CMK (cell line): ENCODE measurements at places on chromosomes 5 and 9.

DNA sequence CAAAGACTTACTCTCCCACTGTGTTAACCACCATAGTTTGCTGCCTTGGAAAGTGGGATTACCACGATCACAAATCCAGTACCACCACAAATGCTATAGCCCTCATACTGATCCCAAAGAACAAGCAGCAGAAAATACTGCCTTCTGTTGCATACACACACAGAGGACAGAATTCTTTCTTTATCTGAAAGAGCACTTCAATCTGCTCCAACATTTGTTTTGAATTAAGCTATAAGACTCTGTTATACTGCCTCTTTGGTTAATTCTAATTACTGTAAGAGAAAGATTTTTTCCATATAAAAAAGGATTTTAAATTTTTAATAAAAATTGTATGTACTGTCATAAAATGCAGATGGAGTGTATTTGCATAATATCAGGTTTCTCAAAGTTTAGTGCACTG lies 69.8 kb downstream of the YIPF5 start:
- no peak for DNase-seq

DNA sequence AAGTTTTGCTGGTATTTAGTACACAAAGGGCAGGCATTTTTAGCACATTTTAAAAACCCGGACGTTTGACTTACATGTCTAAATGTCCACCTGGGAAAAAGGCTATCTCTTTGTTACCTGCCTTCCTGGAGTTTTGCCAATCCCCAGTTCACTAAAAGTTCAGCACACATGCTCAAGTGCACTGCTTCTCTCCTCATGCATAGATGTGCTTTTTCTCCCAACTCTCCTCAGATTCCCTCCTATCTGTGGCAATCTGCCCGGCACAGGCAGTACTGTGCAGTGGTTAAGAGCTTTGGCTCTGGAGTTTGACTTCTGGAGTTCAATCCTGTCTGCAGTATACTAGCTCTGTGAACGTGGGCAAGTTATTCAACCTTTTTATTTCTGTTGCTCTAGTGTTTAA lies 8.3 kb upstream of the CCNO start:
- DNase-seq: no peak

DNA sequence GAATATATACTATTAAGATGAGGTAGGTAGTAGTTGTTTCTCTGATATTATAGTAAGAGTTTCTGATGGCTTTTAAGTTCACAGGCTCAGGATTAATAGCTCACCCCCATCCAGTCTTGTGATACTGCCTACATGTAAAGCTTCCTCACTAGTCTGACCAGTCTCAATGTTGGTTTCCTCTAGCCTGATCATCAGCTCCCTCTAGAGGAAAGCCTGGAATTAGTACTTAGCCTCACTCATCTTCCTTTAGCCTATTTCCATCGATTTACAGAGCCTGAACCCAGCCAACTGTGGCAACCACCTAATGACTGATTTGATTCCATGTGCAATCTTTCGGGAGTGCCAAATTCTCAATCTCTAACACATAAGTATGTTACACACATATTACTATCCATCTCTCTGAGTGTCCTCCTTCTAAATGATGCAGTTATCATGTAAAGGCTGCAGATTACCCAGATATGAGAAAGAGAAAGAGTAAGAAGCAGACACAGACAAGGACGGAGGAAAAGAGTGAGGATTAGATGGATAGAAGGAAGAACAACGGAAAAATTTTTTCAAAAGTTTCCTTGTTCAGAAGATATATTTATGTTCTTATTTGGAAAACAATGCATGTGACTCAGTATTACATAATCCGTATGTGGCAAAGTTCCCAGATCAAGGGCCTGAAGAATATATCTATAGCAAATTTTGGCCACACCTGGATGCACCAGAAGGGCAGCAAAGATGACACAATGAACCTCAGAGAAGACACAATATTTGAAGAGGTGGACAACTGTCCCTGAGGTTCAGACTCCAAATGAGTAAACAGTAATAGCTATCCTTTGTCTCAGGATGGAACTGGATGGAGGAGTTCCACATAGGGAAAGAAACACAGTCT lies 333.7 kb downstream of the ELAVL2 start:
- DNase-seq: no peak

GRCh38 chr5:54837981-54838380 lies 147.4 kb downstream of the ESM1 start:
- DNase-seq: no peak

DNA sequence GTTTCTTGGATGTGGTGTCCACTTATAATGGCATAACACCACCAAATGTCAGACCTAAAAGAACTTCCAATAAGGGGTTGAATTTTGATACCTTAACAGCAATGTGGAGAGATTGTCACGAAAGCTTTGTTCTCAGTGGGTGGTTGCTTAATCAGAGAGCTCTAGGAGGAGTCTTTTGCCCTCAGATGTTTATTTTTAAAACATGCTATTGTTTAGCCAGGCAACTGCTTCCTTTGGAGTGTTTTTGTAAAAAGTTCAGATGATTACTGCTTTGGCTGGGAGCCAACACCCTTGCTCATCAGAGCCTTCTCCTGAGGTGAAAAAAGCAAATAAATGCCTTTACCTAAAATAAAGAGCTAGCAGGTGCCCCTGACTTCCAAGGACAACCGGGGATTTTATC lies 65.0 kb downstream of the SLC1A1 start:
- no peak for DNase-seq

- no peak for DNase-seq
Measured at GRCh38 chr9:118594428-118594827, 774.8 kb downstream of the BRINP1 start.
